ENCODE measurements at places on chromosomes 7 and 10. TPM values are rescaled to one million over a fixed set of nuclear protein-coding genes. Genes with fewer than 3 reads are reported as not detected.

OPN4 gene
- not detected for polyA plus RNA-seq

SYT15 gene
- 2.3 TPM for polyA plus RNA-seq

IKZF1 gene
- 0.06 TPM for polyA plus RNA-seq

GHRHR gene
- not detected for polyA plus RNA-seq

RHOBTB1 gene
- polyA plus RNA-seq, result 9.6 TPM

CNTNAP2 gene
- polyA plus RNA-seq, result not detected

CDC14C gene
- not detected for polyA plus RNA-seq

TLX1 gene
- not detected for polyA plus RNA-seq

C10orf143 gene
- polyA plus RNA-seq, result 4.2 TPM

COL1A2 gene
- polyA plus RNA-seq, result 9,902 TPM

CALCR gene
- not detected for polyA plus RNA-seq

ATP6V0A4 gene
- polyA plus RNA-seq, result 0.43 TPM

SPAM1 gene
- not detected for polyA plus RNA-seq

PCGF6 gene
- polyA plus RNA-seq, result 14.4 TPM

OR2A12 gene
- not detected for polyA plus RNA-seq

IQUB gene
- polyA plus RNA-seq, result not detected

All from GM23248 (cell line).